ENCODE measurements at places on chromosomes 13 and 19.

- no peak for DNase-seq
Observed at GRCh38 chr19:19074196-19074882, 10.5 kb downstream of the SLC25A42 start.

DNA sequence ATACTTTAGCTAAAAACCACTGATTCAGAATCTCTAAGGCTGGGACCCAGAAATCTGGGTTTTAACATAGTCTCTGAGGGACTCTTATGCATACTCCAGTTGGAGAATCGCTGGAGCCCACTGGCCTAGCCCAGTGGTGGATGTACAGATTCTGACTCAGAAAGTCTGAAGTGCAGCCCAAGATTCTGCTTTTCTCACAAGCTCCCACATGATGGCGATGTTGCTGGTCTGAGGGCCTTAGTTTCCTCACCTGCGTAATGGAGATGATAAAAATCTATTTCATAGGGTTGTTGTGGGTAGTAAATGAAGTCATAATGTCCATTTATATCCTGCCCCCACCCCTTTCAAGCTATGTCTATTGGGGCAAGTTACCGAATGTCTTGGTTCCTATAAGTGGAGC, 7.7 kb upstream of the CDADC1 start:
- DNase-seq = peak; percentile 25

DNA sequence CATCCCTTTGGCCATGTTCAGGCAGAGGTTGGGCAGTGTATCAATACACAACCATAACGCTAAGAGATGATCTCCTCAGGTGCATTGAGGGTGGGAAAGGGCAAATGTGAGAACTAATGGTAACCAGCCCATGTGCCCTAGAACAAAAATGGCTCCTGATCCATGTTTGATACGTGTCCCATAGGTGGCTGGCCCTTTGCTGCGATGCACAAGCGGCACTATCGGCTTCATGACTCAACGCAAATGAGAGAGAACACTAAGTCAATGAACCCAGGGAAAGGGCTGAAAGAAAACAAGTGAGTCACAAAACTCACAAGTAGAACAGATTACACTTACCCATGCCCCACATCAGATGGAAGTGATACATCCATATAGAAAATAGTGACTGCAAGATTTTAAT, 201.7 kb downstream of the ABCC4 start:
- DNase-seq = peak; percentile 53

- no peak for DNase-seq
Observed at GRCh38 chr13:44541601-44542000, 34.5 kb downstream of the TSC22D1 start.

GRCh38 chr13:45928843-45929242, 77.3 kb upstream of the SIAH3 start:
- no peak for DNase-seq

DNA sequence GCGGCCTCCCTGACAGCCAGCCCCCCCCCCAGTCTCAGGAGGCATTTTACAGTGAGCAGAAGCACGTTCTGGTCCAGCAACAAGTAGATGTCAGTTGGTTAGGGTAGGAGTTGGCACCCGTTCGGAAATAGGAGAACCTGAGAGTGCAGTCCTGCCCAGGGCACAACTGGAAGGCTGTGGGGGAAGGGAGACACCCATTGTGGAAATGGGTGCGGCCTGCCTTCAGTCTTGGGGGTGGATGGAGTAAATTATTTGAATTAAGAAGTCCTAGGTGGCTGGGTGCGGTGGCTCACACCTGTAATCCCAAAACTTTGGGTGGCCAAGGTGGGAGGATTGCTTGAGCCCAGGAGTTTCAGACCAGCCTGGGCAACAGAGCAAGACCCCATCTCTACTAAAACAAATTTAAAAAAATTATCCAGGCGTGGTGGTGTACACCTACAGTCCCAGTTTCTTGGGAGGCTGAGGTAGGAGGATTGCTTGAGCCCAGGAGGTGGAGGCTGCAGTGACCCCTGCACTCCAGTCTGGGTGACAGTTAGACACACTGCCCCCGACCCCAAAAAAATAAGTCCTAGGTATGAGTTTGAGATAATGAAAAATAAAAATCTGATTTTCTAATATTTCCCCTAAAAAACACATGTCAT, 1.2 kb downstream of the CIRBP start:
- DNase-seq = no peak

DNA sequence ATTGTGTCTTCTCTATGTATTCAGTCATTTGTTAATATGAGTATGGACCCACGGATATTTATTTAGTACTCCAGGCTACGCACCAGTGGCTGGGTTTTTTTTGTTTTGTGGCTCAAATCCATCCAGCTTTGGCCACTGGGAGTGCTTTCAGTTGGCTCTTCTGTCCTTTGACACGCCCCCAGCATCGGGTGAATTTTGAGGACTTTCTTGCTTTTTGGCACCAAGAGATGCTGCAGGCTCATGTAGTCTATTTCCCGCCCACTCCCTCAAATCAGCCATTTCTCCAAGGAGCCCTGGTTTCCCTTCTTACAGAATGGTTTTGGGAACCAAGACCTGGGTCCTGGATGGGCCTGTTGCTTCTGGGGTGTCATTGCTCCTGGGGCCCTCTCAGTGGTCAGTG, 55.8 kb downstream of the SMARCA4 start:
- DNase-seq = no peak

DNA sequence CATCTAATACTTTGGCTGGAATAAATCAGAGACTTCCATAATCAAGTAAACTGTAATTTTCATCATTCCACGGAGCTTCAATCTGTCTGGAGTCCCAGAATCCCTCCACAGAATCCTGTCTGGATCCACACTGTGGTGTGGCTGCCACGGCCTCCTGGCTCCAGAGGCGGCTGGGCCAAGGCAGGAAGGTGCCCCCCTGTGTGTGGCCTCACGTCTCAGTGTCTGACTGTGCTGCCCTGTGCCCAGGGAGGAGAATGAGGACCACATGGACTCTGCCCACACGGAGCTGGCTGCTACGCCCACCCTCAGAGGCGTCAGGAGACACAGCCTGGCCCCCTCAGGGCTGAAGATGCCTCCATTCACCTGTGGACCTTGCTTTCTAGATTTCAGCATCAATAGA, 12.2 kb upstream of the ZNF135 start:
- DNase-seq = no peak

All from HFFc6 (cell line).